BJ (cell line): ENCODE measurements at places on chromosomes 13 and 19. TPM values are rescaled to one million over a fixed set of nuclear protein-coding genes. Genes with fewer than 3 reads are reported as not detected.

DNA sequence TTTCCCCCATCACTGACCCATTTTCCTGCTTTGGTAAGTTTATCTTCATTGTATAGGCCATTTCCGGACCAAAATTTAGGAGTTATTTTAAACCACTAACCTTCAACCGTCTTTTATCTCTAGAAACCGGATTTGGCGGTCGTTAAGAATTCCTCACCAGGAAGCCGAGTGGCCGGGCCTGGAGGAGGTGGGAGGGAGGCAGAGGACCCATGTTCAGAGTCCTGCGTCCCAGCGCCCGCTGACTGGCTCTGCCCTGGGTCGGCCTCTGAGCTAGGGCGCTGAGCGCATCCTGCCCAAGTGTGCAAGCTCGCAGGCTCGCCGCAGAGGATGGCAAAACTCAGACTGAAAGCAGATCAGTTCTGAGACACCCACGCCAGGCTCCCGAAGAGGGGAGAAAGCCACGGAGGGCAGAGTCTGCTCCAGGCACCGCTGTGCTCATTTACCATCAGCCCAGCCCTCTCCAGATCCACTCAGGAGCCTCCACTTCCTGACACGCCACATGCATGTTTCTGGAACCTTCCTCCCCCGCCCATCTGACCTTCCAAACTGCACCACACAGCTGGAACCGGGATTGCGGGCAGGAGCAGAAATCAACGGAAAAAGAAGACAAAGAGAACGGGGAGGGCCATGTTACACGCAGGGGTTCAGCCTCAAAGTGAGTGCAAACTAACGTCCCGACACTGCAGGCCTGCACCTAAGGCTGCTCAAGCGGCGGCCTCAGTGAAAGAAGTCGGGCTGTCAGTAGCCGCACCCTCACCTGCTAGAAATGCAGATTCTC is 8.3 kb downstream of the COL4A1 start:
- DNase-seq = no peak

GRCh38 chr13:42745655-42746054 is 35.7 kb upstream of the FAM216B start:
- DNase-seq = no peak

DNA sequence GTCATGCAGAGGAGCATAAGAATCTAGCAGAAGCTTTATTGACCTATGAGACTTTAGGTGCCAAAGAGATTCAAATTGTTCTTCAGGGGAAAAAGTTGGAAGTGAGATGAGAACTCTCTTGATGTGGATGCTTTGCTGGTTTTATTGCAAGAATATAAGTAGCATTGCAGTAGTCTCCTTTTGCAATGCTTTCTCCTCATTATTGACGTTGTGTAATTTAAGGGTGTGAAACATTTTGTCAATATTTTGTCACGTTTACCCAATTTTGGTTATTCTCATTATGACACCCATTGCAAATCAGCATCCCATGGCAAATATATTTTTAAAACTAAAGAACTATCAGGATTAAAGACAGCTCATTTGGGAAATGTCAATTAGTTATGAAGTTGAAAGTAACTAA is 11.9 kb upstream of the LILRB5 start:
- no peak for DNase-seq

KLK11 gene
- polyA plus RNA-seq = not detected in 2 replicates

MAP3K10 gene
- polyA plus RNA-seq = 3.6 and 3.7 TPM in 2 replicates
